Natural killer cell (primary cell): ENCODE measurements at places on chromosomes 4 and X. TPM values are rescaled to one million over a fixed set of nuclear protein-coding genes. Genes with fewer than 3 reads are reported as not detected.
A peak's percentile ranks its signal among the peaks of the same experiment; 100 is the strongest.

DNA sequence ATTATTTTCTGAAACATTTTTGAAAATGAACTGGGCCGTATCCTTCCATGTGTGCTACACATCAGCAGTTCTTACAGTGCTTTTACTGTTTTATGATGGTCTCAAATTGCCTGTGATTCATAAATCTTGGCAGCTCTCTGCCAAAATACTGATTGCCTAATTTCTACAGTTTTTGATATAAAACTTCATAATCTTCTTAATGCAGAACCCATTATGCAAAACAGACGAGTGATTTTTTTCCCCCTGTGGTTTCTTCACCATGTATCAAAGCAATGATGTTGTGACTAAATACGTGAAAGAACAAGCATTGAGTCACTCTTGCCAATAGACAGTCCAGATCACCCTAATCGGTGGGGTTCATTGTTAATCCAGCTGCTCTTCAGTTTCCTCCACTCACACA lies 156.4 kb upstream of the WDR1 start:
- no peak for DNase-seq

DNA sequence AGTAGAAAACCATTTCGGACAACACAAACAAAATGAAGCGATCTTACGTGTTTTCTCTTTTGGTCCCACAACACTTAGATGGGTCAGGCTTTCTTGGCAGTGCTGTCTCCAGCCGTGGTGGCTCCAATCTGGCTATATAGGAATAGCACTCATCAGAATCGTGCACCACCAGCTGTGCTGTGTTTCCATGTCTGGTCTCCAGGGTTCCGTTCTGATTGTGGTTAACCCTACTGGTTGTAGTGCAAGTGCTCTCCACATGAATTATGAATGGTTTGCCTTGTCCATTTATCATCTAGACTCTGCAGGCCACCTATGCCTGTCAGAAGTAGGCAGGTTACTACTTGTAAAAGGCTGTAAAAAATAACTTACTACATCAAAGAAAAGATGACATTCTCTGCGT lies 536.3 kb downstream of the IQCM start:
- DNase-seq, result no peak

GRCh38 chr4:112552668-112553067 lies 36.7 kb upstream of the NEUROG2 start:
- no peak for DNase-seq

DNA sequence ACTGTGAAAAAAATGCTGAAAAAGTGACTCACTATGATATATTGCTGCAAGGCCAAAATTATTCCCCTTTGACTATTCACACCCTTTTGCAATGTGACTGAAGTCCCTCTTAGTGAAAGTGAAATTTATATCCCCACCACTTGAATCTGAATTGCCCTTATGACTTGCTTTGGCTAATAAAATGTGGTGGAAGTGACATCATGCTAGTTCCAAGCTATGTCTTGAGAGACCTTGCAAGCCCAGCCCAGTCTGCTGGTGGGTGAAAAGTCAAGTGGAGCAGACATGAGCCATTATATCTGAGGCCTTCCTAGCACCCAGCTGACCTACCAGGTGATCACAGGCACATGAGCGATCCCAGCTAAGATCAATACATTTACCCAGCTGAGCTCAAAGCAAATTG lies 94.7 kb downstream of the LINC00632 start:
- DNase-seq, result no peak

DNA sequence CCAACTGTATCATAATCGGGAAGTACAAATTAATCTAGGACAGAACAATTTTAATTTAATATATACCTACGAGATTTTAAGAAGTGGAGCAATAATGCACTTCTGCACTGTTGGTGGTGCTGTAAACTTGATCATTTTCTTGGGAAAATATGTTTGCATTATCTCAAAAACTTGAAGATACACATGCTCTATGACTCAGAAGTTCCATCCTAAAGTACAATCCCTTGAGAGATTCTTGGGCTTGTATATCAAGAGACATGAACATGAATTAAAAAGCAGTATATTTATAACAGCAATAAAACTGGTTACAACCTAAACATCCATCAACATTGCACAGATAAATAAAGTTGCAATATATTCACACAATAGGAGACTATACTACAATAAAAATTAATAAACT lies 168.8 kb downstream of the CLCN4 start:
- DNase-seq, result no peak

DNA sequence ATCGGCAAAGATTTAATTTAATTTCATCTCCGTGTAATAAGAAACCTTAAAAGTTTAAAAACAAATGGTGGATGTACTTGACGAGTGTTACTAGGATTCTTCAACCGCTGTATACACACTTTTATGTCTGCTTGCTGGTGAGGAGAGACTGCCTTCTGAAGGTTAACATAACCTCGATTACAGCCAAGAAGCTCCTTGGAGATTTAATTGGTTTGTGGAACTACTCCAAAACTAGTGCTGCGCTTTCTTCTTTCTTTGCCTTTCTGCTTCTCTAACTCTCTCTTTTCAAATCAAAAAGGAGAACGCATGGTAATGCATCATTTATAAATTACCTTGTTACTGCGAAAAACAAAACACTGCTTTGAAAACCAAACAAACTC lies 109.0 kb downstream of the ANTXR2 start:
- DNase-seq, result no peak

DNA sequence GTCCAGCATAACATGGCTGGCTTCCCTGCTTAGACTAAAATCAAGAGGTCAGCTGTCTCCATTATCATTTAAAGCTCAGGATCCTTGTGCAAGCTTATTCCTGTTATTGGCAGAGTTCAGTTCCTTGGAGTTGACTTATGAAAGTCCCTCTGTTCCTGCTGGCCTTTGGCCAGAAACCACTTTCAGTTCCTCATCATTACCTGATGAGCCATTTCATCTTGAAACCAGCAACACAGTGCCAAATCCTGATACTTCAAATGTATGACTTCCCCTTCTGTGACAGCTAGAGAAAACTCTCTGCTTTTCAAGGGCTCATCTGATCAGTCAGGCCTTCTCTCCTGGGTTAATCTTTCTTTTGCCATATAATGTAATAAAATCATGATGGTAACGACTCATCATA lies 110.6 kb upstream of the FSTL5 start:
- DNase-seq, result peak; percentile 1

GRCh38 chr4:163875327-163875726 lies 380.8 kb downstream of the TMA16 start:
- DNase-seq, result no peak

DNA sequence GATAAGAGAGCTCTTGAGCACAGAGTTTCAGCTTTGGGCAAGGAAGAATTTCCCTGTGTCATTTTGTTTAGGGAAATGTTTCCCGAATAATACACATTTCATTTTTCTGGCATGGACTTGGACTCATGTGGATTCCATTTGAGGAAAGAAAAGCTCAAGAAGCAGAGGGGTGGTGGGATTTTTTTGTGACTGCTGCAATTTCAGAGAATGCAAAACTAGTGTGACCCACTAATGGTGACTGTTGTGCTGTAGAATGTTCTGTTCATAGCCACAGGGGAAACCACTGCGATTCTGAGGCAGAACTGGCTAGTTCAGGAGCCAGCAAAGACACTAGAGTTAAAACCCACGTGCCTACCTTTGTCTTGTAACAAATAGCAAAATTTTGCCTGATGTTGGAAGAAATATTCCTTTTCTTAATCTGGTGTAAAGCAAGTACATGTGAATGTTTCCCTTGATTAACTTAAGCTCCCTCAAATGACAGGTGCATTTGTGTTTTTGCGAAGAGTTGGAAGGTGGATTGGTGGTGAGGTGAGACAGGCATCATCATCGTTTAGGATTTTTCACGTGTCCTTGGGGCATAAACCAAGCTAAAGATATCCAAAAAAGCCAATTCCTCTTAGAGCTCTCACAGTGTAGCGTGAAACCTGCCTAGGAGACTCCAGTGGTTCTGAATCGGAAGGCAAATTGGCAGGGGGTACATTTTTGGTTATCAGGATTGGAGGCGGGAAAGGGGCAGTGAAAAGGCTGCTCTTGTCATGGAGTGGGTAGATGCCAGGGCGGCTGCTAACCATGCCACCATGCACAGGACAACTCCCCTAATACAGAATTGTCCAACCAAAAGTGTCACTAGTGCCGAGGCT lies 38.0 kb upstream of the FAM9C start:
- no peak for DNase-seq

- no peak for DNase-seq
Measured at GRCh38 chr4:15413010-15413622, 14.7 kb upstream of the C1QTNF7 start.

DNA sequence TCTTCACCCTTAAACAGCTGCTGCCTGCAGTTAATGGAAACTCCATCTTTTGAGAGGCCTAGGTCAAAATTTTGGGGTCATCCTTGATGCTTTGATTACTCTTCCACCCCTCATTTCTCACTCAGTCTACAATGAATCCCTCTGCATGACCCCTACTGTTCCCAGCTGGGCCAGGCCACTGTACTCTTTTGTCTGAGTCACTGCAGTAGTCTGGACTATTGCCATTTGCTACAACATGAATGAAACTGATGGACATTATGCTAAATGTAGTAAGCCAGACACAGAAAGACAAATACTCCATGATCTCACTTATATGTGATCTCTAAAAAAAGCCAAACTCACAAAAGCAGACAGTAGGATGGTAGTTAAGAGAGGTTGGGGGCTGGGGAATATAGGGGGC lies 28.3 kb downstream of the STK32B start:
- no peak for DNase-seq

DNA sequence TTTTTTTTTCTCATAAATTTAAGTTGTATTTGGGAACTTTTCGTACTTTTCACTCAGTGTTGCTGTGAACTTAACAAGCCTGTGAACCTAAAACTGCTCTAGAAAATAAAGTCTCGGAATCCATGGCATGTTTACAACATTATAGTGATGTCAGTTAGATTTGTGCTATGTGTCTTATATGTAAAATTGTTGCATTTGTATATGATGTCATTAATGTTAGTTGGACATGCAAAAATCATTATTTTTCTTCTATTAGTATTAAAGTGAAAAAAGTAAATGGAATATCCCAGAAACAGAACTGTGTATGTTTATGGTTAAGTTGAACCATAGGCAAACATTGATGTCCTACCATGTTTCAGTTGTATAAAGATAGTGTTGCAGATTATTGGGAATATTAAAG lies 85.2 kb downstream of the STIM2 start:
- DNase-seq, result no peak

GRCh38 chr4:12403175-12403574 lies 974.5 kb upstream of the HS3ST1 start:
- no peak for DNase-seq

- DNase-seq, result no peak
Measured at GRCh38 chr4:132065940-132066495, 1083.1 kb upstream of the PCDH10 start.

- DNase-seq, result no peak
Measured at GRCh38 chrX:29419774-29420553, 795.4 kb upstream of the MAGEB2 start.

DNA sequence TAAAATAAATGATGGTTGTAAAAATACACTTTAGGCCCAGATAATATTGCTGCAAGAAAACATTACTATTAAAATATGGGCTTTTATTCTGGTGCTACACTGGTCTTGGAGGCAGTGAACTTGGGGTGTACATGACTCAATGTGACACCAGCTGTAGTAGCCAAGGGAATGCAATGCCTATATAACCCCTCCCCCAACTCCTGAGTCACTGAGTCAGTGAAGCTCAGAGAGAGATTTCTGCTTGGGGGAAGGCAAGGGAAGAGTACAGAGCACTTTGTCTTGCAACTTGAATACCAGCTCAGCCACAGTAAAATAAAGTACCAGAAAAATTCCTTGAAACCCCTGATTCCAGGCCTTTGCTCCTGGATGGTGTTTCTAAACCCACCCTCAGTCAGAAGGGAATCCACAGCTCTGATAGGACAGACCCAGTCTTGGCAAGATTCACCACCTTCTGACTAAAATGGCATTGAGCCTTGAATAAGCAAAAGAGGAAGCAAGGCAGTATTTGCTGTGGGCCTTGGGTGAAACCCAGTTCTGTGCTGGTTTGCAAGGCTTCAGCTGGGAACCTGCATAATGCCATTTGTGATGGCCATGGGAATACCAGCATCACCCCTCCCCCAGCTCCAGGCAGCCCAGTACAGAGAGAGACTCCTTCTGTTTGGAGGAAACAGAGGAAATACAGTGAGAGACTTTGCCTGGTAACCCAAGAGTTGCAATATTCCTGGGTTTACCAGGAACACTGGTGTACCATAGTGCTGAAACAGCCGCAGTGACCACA lies 209.9 kb downstream of the IQCM start:
- DNase-seq, result no peak

GRCh38 chr4:101158134-101158482 lies 189.2 kb downstream of the PPP3CA start:
- no peak for DNase-seq

DNA sequence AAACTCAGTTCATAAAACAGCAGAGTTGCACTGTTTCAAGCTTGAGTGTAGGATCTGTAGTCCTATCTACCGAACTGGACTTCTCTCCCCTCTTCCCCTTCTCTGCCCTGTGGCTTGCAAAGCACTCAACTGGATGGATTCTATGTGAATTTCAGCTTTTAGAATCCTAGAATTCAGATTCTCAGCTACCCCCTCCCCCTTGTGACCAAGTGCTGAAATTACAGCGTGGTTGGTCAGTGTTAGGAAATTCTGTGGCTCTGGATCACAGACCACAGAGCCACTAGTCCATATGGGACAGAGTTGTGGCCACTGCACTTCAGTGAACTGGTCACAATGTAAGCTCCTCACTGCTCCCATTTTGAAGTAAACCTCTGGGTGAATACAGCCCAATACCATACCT lies 64.6 kb upstream of the TRPC5 start:
- no peak for DNase-seq

DNA sequence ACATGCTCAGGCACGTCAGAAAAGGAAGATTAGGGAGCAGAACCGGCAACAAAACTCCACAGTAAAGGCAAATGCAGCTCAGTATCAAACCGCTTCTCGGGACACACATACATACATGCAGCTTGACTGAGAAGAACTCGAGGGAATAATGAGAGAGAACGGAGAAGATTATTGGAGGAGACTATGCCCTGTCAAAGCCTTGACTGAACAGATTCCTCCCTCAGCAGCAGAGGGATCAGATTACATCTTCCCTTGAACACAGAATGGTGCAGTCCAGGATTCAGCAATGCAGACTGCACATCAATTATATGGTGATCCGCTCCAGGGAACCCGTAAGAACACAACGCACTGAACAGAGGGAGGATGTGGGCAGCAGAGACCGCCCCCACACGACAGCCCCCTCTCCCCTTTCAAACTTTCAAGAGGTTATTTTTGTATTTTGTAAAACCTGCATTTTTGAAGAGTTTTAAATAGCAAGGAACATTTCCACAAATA lies 183.2 kb downstream of the FBXW7 start:
- DNase-seq, result peak; percentile 48

The NPNT gene
- not detected for total RNA-seq

The RTL3 gene
- not detected for total RNA-seq

The GPR143 gene
- not detected for total RNA-seq

The NALF2 gene
- total RNA-seq, result not detected

The PARM1 gene
- total RNA-seq, result 1.4 TPM

The SLC4A4 gene
- 17.9 TPM for total RNA-seq

The S100P gene
- 2.7 TPM for total RNA-seq

The RBMXL3 gene
- not detected for total RNA-seq

The ZNF595 gene
- total RNA-seq, result 38.0 TPM

The MAGEA6 gene
- total RNA-seq, result not detected

The CENPE gene
- 4.8 TPM for total RNA-seq

The GAGE12E gene
- not detected for total RNA-seq

The PCDH10 gene
- not detected for total RNA-seq

The HS6ST2 gene
- not detected for total RNA-seq

The CITED1 gene
- total RNA-seq, result 0.49 TPM

The GRIA3 gene
- total RNA-seq, result not detected

The GJB1 gene
- not detected for total RNA-seq
